ENCODE measurements at places on chromosomes 7 and 10. TPM values are rescaled to one million over a fixed set of nuclear protein-coding genes. Genes with fewer than 3 reads are reported as not detected.

DNA sequence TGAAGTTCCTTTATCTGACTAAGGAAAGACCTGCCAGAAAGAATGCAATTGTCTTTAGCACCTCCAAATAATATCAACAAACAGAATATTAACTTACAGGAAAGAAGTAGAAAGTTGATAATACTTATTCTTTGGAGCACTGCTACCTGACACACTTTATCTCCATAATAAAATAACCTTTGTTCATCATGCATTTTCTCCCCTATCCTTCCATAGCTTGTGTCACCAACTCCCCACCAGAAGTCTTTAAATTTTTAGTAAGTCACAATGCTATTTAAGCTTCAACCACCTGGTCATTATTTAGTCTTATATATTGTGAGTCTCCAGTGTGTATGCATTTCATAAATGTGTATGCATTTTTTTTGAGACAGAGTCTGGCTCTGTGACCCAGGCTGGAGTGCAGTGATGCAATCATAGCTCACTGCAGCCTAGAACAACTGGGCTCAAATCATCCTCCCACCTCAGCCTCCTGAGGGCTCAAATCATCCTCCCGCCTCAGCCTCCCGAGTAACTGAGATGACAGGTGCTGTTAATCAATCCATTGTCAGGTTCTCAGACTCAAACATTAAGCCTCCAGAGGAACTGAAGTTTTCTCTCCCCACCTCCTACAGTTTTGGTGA, 7.3 kb upstream of the CYP3A43 start:
- no peaks in the 10 kb centered on the region for H3K4me1 ChIP-seq
- no peak for DNase-seq
- H3K27ac ChIP-seq: no peak overlapping the region
- H3K36me3 ChIP-seq: no peaks in the 10 kb centered on the region

Gene MET
- not detected for polyA plus RNA-seq

DNA sequence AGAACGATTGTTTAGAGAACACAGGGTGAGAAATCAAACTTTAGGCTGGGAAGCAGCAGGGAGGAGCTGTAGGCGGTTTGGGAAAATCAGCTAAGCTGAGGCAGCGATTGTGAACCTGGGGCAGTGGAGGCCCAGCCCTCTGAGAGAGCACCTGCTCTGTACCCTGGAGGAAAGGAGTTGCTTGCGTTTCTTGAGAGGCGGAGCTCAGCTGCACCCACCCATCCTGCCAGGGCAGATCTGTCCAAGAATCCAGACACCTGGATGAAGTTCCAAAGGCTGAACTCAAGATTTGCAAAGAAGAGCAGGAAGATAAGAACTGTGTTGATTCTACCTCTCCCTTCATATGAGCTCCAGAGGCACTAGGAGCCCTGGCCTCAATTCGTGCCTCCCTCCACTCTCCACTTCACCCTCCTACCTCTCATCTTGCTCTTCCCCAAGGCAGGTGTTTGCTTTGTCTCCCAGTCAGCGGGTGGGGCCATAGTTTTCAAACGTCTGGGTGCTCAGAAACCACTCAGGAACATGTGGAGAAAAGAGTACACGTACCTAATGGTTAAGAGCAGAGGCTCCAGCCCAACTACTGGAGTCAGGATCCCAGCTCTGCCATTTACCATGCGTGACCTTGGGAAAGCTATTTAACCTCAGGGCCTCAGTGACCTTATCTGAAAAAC, 21.5 kb upstream of the TMEM213 start:
- H3K27me3 ChIP-seq: peaks cover 2% of the 10 kb centered on the region
- no peak for DNase-seq
- H3K36me3 ChIP-seq: no peaks in the 10 kb centered on the region

Gene STAG3
- polyA plus RNA-seq: 2.8 TPM

GRCh38 chr7:43873300-43873699, 4.0 kb upstream of the MRPS24 start:
- H3K4me3 ChIP-seq: no peak overlapping the region
- H3K27me3 ChIP-seq: peaks cover 4% of the 10 kb centered on the region
- peaks cover 17% of the 10 kb centered on the region for H3K4me1 ChIP-seq
- H3K36me3 ChIP-seq: peaks cover 19% of the 10 kb centered on the region
- no peak for DNase-seq

DNA sequence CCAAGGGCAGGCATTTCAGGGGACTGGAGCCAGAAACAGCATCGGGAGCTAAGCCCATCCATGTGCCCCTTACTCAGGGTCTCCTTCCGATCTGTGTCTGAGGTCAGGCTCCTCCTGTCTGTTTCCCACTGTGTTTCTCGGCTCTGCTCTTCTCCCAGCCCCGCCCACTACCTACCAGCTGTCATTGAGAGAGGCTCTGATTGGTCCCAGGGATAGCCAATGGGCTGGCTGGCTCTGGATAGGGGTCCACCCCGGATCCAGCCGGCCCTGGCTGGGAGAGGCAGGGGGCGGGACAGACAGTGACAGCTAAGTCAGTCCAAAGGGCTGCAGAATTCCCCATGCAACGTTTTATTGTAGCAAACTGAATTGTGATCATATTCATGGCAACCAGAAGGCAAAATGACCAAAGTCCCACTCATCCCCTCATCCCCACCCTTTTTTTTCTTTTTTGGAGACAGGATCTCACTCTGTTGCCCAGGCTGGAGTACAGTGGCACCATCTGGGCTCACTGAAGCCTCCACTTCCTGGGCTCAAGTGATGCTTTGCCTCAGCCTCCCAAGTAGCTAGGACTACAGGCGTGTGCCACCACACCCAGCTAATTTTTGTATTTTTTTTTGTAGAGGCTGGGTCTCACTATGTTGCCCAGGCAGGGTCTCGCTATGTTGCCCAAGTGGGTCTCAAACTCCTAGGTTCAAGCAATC, 76.3 kb downstream of the CLIP2 start:
- DNase-seq: no peak
- H3K27ac ChIP-seq: no peak overlapping the region
- H3K27me3 ChIP-seq: no peaks in the 10 kb centered on the region
- no peaks in the 10 kb centered on the region for H3K4me1 ChIP-seq

- H3K4me3 ChIP-seq: no peak overlapping the region
- H3K27me3 ChIP-seq: peaks cover 8% of the 10 kb centered on the region
- H3K36me3 ChIP-seq: no peaks in the 10 kb centered on the region
- H3K27ac ChIP-seq: peak overlapping the region; percentile 10
- no peak for DNase-seq
These were observed 23.6 kb downstream of the TSPAN15 start for GRCh38 chr10:69474742-69475432.

DNA sequence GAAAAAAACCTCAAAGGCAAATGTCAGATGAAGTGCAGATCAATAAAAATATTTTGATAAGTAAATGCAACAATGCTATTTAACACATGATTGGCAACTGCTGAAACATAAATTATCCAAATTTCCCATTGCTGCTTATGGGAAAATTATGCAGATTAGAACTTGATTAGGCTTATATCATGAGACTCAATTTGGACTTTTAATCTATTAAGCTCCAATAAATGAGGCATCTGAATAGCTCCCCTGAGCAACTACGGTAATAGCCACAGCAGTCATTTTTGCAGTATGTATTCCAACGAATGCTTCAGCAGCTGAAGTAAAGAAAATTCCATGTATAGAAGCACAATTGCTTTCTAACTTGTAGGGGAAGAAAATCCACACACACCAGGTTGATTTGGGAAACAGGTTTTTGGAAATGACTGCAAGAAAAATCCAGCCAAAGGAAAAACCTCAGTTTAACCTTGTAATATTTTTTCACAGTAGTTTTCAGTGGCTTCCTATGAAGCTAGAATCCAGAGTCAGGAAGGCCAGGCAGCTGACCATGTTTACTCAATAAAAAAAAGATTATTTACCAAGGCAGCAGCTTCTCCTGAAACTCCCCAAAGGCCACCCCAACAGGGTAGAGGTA, 716.1 kb downstream of the KCNMA1 start:
- DNase-seq: no peak
- H3K36me3 ChIP-seq: no peaks in the 10 kb centered on the region
- no peaks in the 10 kb centered on the region for H3K4me1 ChIP-seq
- peaks cover 2% of the 10 kb centered on the region for H3K27me3 ChIP-seq
- no peak overlapping the region for H3K4me3 ChIP-seq

- no peaks in the 10 kb centered on the region for H3K4me1 ChIP-seq
- no peak for DNase-seq
- H3K27me3 ChIP-seq: peaks cover 5% of the 10 kb centered on the region
These were observed 201.5 kb upstream of the GPR26 start for GRCh38 chr10:123464430-123465323.

DNA sequence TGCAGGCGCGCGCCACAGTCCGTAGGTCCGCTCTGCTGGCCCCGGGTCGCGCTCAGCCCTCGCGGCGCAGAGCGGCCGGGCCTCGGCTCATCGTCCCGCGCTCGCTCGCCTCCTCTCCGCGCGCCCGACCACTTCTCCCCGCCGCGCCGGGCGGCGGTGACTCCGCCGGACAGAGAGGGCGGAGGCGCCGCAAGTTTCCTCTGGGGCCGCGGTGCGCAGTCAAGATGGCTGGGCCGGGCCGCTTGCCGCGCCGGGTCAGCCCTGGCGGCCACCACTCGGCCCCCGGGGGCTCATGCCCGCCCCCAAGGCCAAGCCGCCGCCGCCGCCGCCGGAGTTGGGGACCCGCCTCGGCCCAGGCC, 441 bp downstream of the FZD8 start:
- no peak overlapping the region for H3K4me3 ChIP-seq
- H3K27ac ChIP-seq: no peak overlapping the region
- H3K36me3 ChIP-seq: no peaks in the 10 kb centered on the region
- DNase-seq: no peak

GRCh38 chr7:36620166-36620708, 104.1 kb downstream of the AOAH start:
- peak; percentile 56 for DNase-seq
- peak overlapping the region; percentile 94 for H3K27ac ChIP-seq
- H3K4me1 ChIP-seq: peaks cover 67% of the 10 kb centered on the region
- H3K36me3 ChIP-seq: peaks cover 40% of the 10 kb centered on the region
- H3K27me3 ChIP-seq: peaks cover 30% of the 10 kb centered on the region

- H3K27ac ChIP-seq: no peak overlapping the region
- H3K4me3 ChIP-seq: no peak overlapping the region
- no peaks in the 10 kb centered on the region for H3K4me1 ChIP-seq
- H3K36me3 ChIP-seq: no peaks in the 10 kb centered on the region
- H3K27me3 ChIP-seq: peaks cover 2% of the 10 kb centered on the region
These were observed 1.7 kb upstream of the ETV1 start for GRCh38 chr7:13990984-13991790.

GRCh38 chr10:63562391-63562790, 41.2 kb downstream of the REEP3 start:
- H3K4me3 ChIP-seq: no peak overlapping the region
- H3K27me3 ChIP-seq: peaks cover 4% of the 10 kb centered on the region
- H3K36me3 ChIP-seq: peaks cover 1% of the 10 kb centered on the region
- no peak overlapping the region for H3K27ac ChIP-seq
- DNase-seq: no peak
- peaks cover 5% of the 10 kb centered on the region for H3K4me1 ChIP-seq

DNA sequence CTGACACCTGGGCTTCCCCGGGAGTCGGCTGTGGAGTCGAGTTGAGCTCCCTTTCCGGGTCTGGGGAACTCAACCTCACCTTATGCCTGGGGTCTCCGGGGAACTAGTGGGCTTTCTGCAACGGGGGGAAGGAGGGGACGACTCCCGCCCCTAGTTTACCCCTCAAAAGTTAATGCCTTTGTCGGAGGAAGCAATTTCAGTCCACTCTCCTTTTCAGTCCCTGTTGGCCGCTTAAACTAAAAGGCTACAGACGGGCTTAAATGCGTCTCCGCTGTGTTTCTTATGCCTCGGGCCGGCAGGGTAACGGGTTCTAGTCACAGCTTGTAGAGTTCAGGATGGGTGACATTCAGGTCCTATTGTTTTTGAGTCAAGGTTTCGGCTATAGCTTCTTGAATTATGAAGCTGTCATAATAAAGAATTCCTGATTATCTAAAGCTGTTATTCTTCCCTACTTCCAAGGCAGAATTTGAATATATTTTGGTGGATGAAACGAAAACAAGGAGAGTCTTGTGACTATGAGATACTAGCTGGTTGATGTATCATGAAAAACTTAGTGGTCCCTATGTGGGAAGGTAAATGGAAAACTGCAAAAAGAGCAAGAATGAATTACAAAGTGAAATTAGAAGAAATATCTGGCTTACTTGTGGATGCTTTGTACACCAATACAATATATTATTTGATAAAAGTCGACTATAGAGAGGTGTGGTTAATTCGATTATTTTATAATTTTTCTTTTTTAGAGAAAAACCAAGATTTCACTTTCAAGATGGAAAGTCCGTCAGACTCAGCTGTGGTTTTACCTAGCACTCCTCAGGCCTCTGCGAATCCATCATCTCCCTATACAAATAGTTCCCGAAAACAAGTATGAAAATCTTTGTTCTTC, 495 bp downstream of the SFR1 start:
- DNase-seq: no peak
- H3K36me3 ChIP-seq: peaks cover 3% of the 10 kb centered on the region
- peak overlapping the region; percentile 99 for H3K27ac ChIP-seq
- H3K27me3 ChIP-seq: peaks cover 16% of the 10 kb centered on the region
- H3K4me3 ChIP-seq: peak overlapping the region; percentile 96

DNA sequence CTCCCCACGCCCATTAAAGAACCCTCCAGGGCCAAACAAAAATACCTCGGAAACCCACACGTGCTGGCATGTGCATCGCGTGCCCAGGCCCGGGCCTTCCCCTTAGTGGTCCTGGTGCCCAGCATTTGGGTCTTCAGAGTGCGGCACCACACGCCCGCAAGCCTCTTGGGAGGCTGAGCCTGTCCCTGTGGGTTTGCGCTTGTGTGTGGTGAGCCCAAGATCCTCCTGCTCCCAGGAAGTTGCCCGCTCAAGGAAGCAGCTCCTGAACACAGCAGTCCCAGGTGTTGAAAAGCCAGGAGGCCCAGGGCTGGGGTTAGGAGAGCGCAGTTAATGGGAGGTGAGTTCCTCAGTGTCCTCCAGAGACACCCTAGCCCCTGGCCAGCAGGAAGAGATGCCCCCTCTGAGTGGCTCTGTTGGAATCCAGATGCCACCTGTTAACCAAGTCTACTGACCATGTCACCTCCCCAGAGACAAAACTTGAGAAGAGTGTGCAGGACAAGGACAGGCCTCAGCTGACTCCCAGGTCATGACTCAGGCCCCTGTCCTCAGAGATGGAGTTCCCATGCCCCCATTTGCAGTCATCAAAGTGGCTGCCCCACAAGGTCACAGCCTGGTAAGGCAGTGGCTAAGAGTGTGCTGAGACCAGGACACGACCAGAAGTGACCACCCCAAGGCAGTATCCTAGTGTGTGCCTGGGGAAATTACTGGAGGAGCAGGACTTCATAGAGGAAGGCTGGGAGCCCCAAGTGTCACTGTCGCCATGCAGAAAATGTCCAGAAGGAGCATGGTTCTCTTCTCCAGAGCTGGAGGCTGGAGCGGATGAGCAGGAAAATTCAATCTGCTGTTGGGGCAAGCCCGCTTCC, 5.2 kb downstream of the FZD9 start:
- no peak overlapping the region for H3K27ac ChIP-seq
- H3K27me3 ChIP-seq: no peaks in the 10 kb centered on the region
- H3K4me1 ChIP-seq: no peaks in the 10 kb centered on the region

GRCh38 chr7:30145426-30145970, 10.7 kb downstream of the MTURN start:
- H3K27ac ChIP-seq: no peak overlapping the region
- H3K36me3 ChIP-seq: peaks cover 3% of the 10 kb centered on the region
- DNase-seq: no peak
- no peak overlapping the region for H3K4me3 ChIP-seq
- no peaks in the 10 kb centered on the region for H3K27me3 ChIP-seq
- no peaks in the 10 kb centered on the region for H3K4me1 ChIP-seq

GRCh38 chr7:5204546-5204945, 14.5 kb downstream of the WIPI2 start:
- H3K4me3 ChIP-seq: no peak overlapping the region
- DNase-seq: no peak
- H3K27me3 ChIP-seq: no peaks in the 10 kb centered on the region
- H3K36me3 ChIP-seq: peaks cover 37% of the 10 kb centered on the region
- peaks cover 5% of the 10 kb centered on the region for H3K4me1 ChIP-seq
- no peak overlapping the region for H3K27ac ChIP-seq

Gene BUB3
- 203 TPM for polyA plus RNA-seq

Gene DKK1
- polyA plus RNA-seq: not detected

Data from immature natural killer cell (primary cell).